ENCODE measurements at places on chromosomes 6 and 20. TPM values are rescaled to one million over a fixed set of nuclear protein-coding genes. Genes with fewer than 3 reads are reported as not detected.

- no peaks in the 10 kb centered on the region for H3K4me1 ChIP-seq
- no peak overlapping the region for H3K4me3 ChIP-seq
- no peaks in the 10 kb centered on the region for H3K27me3 ChIP-seq
- no peaks in the 10 kb centered on the region for H3K36me3 ChIP-seq
- H3K27ac ChIP-seq = no peak overlapping the region
These were observed 230.7 kb downstream of the LAMA2 start for GRCh38 chr6:129113637-129114036.

DNA sequence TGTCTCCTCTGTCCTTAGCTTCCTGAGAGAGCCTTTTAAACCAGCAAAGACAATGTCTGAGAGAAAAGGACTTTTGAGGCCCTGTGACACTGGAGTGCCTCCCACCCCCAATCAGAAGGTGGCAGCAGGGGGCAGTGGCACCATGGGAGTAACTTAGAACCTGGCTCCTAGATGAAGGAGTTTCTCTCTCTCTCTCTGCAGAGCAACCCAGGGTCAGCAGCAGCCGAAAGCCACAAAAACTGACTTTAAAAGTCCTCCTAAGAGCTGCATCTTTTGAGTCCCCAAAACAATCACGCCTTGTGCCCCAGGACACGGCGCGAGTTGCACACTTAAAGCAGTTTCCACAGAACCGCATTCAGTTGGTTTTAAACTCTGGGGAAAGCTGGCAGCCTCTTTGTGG lies 5.3 kb upstream of the TCP11 start:
- DNase-seq = no peak
- H3K27ac ChIP-seq = no peak overlapping the region
- H3K27me3 ChIP-seq = peaks cover 5% of the 10 kb centered on the region
- peaks cover 2% of the 10 kb centered on the region for H3K4me1 ChIP-seq
- no peaks in the 10 kb centered on the region for H3K36me3 ChIP-seq

AVP gene
- 0.56 TPM for total RNA-seq

GRCh38 chr6:105161421-105161820 lies 18.4 kb downstream of the POPDC3 start:
- no peak for DNase-seq
- no peaks in the 10 kb centered on the region for H3K27me3 ChIP-seq
- H3K4me3 ChIP-seq = no peak overlapping the region

DNA sequence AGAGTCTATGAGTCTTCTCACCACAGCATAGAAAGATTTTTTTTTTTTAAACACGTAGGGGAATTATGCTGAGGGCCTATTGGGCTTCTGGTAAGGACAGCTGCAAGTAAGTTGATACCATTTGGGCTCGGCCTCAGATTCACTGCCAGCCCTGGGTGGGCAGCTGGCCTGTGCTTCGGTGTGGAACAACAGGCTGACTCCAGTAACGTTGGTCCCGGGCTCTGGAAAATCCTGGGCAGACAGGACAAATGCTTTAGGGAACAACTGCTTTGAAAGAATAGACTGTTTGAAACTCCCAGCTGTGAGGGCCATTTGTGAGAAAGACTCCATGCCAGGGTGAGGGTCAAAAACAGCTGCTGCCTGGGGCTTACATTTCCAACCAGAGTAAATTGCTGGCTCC lies 366.5 kb downstream of the QKI start:
- H3K27me3 ChIP-seq = peaks cover 7% of the 10 kb centered on the region
- no peak overlapping the region for H3K27ac ChIP-seq
- H3K4me1 ChIP-seq = no peaks in the 10 kb centered on the region
- no peak overlapping the region for H3K4me3 ChIP-seq
- no peak for DNase-seq
- H3K36me3 ChIP-seq = no peaks in the 10 kb centered on the region

ULBP1 gene
- total RNA-seq = 0.14 TPM

- DNase-seq = no peak
- no peak overlapping the region for H3K4me3 ChIP-seq
- no peaks in the 10 kb centered on the region for H3K27me3 ChIP-seq
- peaks cover 12% of the 10 kb centered on the region for H3K4me1 ChIP-seq
These were observed 130.1 kb downstream of the BCAS1 start for GRCh38 chr20:53940360-53940702.

PKIB gene
- total RNA-seq = 0.47 TPM

- H3K36me3 ChIP-seq = no peaks in the 10 kb centered on the region
- H3K27me3 ChIP-seq = no peaks in the 10 kb centered on the region
- H3K4me1 ChIP-seq = no peaks in the 10 kb centered on the region
- no peak overlapping the region for H3K27ac ChIP-seq
- DNase-seq = no peak
These were observed 482.9 kb upstream of the EYS start for GRCh38 chr6:66189915-66190314.

DNA sequence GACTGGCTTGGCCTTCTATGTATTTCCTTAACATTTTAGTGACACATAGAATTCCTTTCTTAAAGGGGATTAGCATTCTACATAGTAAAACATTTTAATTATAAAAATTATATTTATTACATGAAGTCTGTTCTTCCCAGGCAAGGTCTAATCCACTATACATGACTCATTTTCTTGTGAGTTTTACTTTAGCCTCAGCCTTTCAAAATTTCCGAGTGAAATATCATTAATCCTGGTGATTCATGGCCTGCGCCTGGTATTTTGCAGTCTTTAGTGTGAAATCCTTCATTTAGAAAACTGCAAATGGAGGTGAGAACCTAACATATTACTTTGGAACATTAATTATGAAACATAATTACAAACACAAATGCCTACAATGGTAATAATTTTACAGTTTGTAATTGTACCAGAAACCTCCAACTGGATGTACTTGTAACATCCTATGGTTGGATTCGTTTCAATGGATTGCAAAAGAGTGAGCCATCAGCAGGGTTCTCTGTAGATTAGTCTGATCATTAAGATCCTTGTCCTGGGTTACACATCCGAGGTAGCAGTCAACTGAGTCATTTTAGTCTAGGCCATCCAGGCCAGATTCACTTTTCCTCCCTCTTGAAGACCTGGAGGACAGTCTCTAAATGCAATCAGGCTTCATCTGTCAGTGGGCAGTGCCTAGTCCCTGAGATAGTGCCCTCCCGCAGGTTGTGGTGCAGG lies 272.0 kb downstream of the PACRG start:
- no peak overlapping the region for H3K4me3 ChIP-seq
- no peaks in the 10 kb centered on the region for H3K4me1 ChIP-seq
- H3K27me3 ChIP-seq = no peaks in the 10 kb centered on the region
- no peaks in the 10 kb centered on the region for H3K36me3 ChIP-seq
- DNase-seq = no peak
- H3K27ac ChIP-seq = no peak overlapping the region

DNA sequence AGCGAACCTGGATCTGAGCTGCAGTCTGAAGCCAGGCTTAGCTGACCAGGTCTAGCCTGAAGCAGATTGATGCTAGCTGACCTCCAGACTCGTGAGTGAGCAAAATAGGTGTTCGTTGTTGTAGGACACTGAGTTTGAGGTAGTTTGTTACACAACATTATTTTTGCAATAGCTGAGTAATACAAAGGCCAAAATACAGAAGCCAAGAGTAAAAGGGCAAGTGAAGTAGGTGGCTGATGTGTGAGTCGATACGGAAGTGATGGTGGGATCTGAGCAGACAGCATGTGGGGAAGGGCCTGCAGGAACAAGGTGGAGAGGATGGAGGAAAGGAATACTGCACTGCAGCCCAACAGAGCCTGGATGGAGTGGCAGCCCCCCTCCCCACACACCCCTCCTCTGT lies 8.5 kb upstream of the SPATS1 start:
- H3K27ac ChIP-seq = no peak overlapping the region
- no peaks in the 10 kb centered on the region for H3K36me3 ChIP-seq
- no peaks in the 10 kb centered on the region for H3K4me1 ChIP-seq
- H3K4me3 ChIP-seq = no peak overlapping the region
- peaks cover 1% of the 10 kb centered on the region for H3K27me3 ChIP-seq

Data from CD4-positive, alpha-beta T cell (primary cell).